ENCODE measurements at places on chromosomes 2 and 18.
A peak's percentile ranks its signal among the peaks of the same experiment; 100 is the strongest.

- peak; percentile 74 for DNase-seq
Observed at GRCh38 chr18:60549338-60549960, 176.9 kb upstream of the MC4R start.

GRCh38 chr2:31945572-31945935, 65.3 kb downstream of the MEMO1 start:
- no peak for DNase-seq

DNA sequence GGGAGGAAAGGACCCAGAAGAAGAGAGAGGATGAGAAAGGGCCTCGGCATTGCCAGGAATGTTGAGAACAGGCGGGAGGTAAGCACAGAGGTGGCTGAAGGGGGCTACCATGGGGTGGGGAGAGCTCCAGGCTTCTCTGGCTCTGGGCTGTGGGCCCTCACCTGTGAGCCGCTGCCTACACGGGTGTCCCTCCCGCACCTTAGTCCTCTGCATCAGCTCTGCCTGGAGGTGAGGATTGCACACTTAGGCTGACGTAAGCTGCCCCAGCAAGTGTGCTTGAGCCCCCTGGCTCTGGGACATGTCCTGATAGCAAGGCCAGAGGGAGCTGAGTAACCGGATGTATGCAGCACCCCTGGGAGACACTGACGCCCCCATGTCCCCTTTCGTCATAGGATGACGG, 33.9 kb downstream of the TMEM18 start:
- no peak for DNase-seq

- no peak for DNase-seq
Observed at GRCh38 chr2:128982670-128983069, 664.0 kb upstream of the HS6ST1 start.

- no peak for DNase-seq
Observed at GRCh38 chr18:3451989-3452749, 2.2 kb downstream of the TGIF1 start.

DNA sequence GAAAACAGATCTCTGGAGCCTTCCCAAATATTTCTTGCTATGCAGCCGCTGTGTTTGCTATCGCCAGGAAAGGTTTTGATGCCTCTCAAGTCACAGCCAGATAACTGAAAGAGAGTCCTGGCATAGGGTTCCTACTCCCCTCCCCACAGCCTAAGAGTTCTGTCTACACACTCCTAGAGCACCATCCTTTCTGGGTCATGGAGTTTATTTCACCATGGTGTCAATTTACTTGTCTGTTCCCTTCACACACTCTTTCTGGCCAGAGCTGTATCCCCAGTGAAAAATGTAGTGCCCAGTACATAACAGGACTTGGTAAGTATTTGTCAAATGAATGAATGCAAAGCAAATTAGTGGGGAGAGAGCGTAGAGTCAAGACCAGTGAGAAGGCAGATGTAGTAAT, 185.3 kb downstream of the HAUS1 start:
- no peak for DNase-seq

DNA sequence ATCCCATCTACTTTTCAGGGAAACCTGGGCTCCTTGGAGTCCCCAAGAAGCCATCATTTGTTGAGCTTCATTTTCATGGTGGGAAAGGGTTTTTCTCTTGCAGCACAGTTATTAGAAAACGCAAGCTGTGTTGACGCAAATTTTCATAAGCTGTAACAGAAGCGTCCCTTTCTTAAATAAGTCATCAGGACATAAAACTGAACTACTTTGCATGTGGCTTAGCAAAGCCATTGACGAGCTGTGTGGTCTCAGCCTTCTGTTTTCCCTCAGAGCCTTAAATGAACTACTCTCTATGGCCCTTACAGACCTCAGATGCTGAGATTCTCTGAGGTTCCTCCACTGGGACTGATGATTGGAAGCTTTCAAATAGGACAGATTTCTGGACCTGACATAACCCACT, 85.1 kb downstream of the ARL4C start:
- no peak for DNase-seq

GRCh38 chr2:101768556-101769220, 71.2 kb downstream of the MAP4K4 start:
- no peak for DNase-seq

GRCh38 chr2:219962801-219963200, 335.4 kb downstream of the SLC4A3 start:
- no peak for DNase-seq

GRCh38 chr18:65735155-65735554, 15.7 kb upstream of the CDH7 start:
- DNase-seq, result peak; percentile 76

GRCh38 chr2:218821605-218822211, 9.9 kb downstream of the PRKAG3 start:
- no peak for DNase-seq

DNA sequence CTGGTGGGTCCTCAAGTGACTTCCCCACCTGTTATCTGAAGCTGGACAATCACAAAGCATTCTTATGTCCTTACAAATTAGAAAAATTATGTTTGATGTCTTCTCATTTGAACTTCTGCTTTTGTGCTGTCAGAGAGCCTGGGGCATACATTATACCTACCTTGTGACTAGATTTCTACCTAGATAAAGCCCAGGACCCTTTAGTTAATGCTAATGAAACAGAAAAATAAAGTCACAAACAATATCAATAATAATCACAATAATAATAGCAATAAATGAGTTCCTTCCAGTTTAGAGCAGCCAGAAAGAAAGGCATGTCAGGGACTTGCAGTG, 456.4 kb downstream of the SETBP1 start:
- DNase-seq, result no peak

DNA sequence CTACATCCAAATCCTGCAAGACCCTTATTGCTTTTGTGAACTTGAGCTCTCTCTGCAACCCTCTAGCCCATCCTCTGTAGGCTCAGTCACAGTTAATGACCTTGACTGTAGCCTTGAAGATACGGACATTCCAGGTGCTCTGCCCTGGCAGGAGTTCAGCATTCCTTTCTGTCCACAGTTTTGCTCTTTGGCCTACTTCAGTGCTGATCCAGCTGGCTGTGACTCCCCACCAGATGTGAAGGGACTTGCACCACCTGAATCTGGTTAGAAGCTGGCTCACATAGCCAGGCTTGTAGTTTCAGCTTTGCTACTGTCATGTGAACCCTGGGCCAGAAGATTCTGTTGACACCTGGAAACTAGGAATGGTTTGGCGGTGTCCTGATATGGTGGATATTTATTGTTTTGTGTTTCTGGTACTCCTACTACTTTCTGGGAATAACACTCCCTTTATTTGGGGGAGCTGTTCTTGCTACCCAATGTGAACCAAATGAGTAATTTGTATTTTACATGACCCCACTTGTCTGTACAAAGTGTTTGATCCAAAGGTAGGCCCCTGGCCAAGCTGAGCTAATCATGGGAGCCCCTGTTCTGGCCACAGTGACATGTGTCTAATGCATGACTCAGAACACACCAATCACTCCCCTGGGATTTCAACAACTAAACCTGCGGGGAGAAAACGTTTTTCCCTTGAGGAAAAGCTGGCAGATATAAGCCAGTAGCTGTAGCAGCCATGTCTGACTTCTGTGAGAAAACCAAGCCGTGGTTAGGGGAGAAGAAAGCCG, 73.4 kb downstream of the CDCA7 start:
- DNase-seq, result peak; percentile 42

DNA sequence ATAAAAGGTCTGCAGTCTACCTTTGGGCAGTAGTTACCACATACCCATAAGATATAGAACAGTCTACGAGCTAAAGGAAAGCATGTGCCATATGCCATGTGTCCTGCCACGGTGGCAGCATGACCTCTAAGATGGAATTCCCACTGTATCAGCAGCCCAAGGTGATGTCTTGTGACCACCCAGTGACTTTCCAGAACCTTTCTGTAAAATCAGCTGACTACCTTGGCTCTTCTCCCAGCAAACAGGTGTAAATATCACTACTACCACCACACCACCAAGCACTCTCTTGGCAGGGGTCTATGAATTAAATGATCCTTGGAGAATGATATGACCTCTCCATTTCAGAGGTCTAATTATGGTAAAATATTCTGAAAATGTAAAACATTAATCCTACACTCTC, 99.6 kb downstream of the METTL8 start:
- no peak for DNase-seq

- DNase-seq, result peak; percentile 39
Observed at GRCh38 chr2:155223781-155224406, 525.4 kb downstream of the KCNJ3 start.

GRCh38 chr2:160890667-160891352, 269.4 kb upstream of the TANK start:
- no peak for DNase-seq

- DNase-seq, result peak; percentile 52
Observed at GRCh38 chr18:9333441-9334328, 888 bp upstream of the TWSG1 start.

GRCh38 chr2:102698369-102699111, 63.3 kb upstream of the TMEM182 start:
- DNase-seq, result no peak

DNA sequence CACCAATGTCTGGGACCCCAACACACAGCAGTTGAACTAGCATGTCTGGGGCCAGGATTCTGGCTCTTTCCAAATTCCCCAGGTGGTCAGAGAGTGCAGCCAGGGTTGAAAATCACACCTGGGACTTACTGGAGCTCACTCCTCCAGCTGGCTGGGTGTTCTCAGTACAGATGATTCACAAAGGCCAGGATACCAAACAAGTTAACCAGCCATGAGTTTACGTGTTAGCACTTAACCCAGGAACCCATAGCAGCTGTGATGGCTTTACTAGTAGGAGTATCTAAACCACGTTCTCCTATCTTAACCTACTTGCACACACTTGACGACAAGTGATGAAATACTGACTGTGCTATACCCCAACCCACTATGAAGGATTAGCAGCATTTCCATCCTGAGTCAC, 222.8 kb downstream of the FBXO15 start:
- no peak for DNase-seq

GRCh38 chr2:84906900-84907714, 1.7 kb downstream of the TMSB10 start:
- no peak for DNase-seq

DNA sequence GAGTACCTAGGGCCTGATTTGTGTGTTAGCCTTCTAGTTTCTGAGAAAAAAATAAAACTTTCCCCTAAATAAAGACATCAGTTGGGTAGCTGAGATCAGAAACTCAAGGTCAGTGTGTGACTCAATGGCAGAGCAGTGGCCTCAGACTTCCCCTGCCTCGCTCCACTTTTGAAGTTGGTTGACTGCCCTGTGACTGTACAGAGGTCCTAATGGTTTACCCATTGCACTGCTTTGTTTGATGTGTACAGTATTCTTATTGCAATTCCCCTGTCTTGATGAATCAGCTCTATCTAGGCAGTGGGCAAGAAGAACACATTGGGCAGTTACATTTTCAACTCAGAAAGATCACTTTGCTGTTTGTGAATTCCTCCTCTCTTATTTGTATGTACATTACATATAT, 315.7 kb downstream of the KCNS3 start:
- DNase-seq, result no peak

DNA sequence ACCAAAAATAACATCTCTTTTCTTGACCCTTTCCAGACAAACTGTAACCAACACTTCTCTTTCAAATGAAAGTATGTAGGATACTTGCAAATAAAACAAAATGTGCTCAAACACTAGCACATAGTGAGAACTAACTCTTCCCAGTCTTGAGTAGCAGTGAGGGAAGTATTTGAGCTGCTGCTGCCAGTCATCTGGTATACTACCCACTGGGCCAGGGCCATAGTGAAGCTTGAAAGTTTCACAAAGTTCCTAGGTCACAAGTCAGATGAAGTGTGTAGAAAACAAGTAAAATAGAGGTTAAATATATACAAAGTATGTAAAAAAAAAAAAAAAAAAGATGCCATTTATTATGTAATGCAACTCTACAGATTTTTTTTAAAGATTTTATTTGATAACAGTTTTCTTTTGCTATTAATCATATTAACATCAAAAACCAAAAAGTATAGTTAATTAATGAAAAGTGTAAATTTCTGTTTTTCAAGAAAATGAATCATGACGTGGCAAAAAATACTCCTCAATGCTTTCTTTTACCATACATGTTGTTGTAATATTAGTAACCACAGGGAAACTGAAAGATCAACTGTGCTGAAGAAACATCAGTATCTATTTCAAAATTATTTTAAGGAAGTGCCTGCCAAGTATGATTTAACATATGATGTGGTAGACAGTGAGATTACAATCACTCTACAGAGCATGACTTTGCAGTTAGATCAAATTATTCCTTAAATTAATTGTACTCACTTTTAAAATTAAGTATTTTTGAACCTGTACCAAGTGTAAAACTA, 21.6 kb upstream of the TRIB2 start:
- DNase-seq, result no peak

GRCh38 chr2:178536037-178536436, 55.8 kb downstream of the PLEKHA3 start:
- DNase-seq, result no peak

DNA sequence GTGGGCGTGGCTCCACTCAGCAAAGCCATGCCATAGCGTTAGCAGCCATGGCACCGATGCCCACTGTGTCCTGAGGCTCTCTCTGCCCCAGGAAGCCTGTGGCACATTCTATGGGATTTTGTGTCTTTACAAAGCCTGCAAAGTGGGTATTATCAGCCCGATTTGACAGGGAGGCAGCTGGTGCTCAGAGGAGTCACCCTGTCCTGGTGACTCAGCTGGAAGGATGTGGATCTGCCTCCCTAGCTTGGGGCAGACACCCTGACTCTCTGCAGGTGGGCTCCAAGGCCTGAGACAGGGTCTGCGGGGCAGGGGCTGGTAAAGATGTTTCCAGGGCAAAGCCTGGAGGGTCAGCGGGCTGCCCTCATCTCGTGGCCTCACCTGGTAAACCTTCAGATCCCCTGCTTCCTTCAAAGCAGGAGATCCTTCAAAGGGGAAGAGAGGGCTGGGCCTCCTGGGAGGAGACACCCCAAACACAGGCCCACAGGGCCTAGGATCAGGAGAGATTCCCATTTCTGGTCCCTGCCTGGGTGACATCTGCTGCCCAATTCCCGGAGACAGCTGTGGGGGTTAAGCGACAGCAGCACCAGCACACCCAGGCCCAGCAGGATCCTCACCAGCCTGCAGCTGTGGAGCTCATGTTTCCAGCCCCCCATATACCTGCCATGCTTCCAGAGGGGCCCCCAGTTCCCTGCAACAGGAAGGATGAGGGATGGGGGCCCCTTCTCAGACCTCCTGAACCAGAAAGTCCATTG, 3.0 kb upstream of the ASB1 start:
- no peak for DNase-seq

GRCh38 chr18:44474067-44474411, 206.6 kb upstream of the SETBP1 start:
- DNase-seq, result no peak

DNA sequence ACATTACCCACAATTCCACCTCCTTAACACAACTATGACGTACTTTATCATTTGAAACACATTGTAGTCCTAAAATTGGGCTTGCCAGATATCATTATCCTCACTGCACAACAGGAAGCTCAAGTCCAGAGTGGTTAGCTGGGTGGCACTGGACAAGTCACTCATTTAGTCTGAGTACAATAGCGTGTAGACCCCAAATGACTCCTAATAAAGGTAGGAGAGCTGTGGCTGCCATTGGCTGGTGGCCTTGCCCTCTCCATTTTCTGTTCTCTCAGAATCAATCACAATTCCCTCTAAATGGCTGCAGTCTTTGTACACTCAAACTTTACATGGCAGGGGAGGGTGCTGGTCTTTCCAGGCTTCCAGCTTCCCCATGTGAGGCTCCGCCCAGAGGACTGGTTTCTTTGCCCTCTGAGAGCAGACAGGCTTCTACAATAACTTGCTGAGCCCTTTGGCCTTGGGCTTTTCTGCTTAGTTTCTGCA, 11.7 kb downstream of the PSTPIP2 start:
- no peak for DNase-seq

Data from DMS 273 treated with DMSO at 0.1 percent for 48 hours (cell line).